Suppressor macrophage treated with lipopolysaccharide for 1 hour (primary cell): ENCODE measurements at places on chromosomes 4 and X.

DNA sequence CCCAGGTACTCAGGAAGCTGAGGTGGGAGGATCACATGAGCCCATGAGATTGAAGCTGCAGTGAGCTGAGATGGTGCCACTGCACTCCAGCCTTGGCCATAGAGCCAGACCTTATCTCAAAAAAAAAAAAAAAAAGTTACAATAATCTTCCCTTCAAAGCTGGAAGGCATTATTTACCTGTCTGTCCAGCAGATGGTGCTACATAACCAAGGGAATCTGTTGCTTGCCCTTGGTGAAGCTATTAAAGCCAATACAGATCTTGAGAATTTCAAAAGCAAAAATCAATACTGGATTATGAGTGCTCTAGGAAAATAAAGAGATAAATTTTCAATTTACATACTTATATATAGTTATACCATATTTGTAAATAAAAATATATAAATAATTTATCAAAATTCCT is 25.9 kb downstream of the PKD2 start:
- DNase-seq = peak; percentile 76

DNA sequence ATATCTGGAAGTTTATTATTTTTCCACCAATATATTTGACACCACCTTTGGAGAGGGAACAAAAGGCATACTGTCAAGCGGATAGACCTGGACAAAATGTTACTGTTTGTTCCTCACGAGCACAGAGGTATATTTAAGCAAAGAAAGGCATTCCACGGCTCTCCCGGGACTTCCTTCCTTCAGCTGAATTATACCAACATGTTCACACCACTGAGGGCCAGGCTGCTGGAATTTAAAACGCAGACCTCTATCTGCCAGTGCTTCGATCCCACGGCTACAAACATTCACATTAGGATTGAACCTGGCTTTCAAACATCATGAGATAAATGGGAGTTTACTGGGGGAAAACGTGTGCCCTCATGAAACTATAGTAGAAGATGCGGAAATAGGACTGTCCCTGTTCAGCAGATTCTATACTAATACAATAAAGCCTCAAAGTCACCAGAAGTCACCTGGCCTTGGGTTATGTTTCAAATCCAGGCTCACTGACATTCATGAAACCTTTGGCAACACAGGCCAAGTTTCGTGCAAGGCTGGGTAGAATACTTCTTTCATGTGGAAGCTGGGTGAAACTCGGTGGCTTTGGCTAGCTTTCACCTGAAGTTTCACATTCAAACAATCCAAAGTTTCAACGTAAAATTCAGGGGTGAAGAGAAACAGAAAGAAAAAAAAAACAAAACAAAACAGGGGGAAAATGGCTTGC is 39.5 kb downstream of the SORBS2 start:
- no peak for DNase-seq

GRCh38 chr4:30792601-30793000 is 72.4 kb downstream of the PCDH7 start:
- no peak for DNase-seq

DNA sequence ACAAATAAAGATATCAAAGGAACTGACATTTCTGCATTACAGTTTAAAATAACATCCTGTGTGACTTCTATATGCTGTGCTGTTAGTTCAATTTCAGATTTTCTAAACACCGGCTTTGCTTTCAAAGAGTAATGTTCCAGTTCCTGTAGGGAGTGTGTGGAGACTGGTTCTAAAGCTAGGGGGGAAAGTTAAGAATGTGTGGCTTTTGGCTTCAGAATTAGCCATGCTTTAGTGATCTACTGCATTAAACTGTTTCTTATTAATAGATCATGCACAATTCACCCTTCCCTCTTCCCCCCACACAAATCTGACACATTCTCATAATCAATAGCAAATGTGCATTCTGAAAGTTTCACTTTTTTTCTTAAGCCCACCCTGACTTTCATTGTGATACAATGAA is 32.0 kb upstream of the DKK2 start:
- DNase-seq = no peak

- DNase-seq = peak; percentile 81
Measured at GRCh38 chrX:107691024-107691448, 62.7 kb downstream of the PRPS1 start.

GRCh38 chr4:37758226-37758625 is 68.3 kb upstream of the PGM2 start:
- peak; percentile 75 for DNase-seq

DNA sequence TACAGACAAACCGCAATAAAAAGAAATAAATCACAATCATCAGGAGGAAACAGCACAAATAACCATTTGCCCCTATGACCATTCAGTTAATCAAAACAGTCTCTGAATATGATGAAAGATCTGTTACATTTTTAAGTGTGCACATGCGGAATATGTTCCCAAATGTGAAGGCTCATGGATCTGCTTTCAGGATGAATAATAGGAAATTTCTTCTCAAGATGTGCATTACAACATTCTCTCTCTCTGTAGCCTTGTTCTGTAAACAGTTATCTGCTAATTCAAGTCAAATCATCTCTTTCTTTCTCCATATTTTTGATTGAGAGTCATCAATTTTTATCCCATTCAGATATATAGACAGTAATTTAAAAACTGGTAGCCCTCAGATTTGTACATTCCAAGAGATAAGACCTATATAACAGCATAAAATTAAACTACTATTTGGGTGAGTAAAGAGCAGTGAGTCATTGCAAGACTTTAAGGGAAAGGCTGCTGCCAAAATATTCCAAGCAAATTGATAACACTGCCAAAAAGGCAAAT is 433.9 kb upstream of the ATOH1 start:
- no peak for DNase-seq

DNA sequence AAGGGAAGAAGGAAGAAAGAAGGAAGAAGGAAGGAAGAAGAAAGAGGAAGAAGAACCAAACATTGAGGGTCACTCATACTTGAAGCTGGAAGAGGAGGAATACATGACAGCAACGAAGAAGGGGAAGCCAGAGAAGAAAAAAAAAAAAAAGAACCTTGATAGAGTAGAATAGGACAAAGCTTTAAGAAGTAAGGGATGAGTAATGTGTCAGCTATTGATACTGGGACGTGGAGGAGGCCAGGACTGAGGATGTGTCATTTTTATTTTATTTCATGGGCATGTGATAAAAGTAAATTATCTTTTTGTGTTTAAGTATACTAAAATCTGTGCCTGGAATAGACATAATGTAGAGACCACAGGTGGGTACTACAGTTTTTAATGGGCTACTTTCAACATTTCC is 6.4 kb downstream of the EDA2R start:
- DNase-seq = no peak

- DNase-seq = no peak
Measured at GRCh38 chr4:110540581-110540980, 64.6 kb downstream of the ENPEP start.

- no peak for DNase-seq
Measured at GRCh38 chr4:183966371-183966770, 61.3 kb downstream of the STOX2 start.

DNA sequence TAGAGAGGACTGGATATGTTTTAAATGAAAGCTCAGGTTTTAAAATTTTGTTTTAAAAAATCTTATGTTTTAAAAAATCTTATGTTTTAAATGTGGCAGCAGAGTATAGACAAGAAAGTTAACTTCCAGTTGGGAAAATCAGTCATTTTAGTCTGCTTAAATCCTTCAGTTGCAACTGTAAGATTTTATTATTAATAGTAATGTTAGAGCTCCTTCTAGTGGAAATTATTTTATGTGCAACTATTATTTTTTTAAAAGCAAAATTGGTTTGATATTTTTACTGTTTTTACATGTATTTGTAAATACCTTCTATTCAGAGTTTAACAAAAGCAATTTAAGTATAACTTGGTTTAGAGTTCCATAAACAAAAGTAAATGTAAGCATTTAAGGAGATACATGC is 8.5 kb upstream of the NUDT6 start:
- no peak for DNase-seq

DNA sequence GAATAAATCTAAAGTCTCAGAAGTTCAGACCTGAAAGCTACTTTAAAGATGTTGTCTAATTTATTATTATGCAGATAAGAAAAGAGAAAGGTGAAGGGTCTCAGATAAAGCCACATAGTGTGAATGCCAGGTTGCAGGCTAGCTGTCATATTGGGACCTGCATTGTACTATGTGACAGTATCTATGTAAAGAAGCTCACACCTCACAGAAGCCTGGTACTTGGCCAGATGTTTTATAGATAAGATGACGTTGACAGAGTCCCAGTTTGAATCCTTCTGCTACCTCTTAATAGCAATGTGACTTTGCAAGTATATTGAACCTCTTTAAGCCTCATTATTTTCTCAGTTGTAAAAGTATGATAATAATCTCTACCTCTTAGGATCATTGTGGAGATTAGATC is 227.0 kb downstream of the SPRY1 start:
- DNase-seq = no peak

- DNase-seq = no peak
Measured at GRCh38 chr4:80136270-80136669, 61.0 kb upstream of the PRDM8 start.

DNA sequence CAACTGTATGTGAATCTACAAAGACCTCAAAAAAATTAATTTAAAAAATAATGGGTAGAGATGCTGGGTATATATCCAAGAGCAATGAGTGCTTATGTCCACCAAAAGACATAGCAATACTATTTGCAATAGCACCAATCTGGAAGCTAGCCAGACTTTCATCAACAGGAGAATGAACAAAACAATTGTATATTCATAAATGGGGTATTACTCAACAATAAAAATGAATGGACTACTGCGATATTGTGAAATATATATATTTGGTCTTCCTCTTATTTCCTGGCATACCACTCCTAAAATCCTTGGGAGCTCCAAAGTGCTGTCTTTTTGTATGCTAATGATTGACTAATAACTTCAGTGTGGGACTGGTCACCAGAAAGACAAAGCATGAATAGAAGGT is 77.5 kb downstream of the MSN start:
- no peak for DNase-seq

GRCh38 chrX:136646602-136647239 is 1.2 kb upstream of the CD40LG start:
- no peak for DNase-seq

GRCh38 chrX:149198980-149199732 is 305.9 kb downstream of the IDS start:
- no peak for DNase-seq

DNA sequence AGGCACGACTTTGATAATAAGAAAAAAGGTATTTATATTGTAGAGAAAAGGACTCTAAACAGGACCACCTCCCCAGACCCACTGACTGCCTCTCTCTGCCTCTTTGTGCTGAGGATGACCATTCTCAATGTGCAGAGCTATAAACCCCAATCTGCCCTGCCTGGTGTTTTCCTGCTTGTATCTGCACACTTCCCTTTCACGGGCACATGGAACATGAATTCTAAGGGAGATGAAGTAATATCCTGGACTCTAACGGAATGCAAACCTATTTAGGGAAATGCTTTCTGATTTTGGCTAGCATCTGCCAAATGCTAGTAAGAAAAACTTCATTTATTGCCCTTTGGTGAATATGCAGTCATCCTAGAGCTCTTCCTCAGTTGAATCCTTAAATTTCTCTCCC is 2.4 kb downstream of the DIPK2B start:
- peak; percentile 7 for DNase-seq
